Activated naive CD8-positive, alpha-beta T cell treated with anti-CD3 and anti-CD28 coated beads, Interleukin-2, amount 10 ng/mL, durations not matched to agents 7 days and 5 days (primary cell): ENCODE measurements at places on chromosomes 1 and 21. TPM values are rescaled to one million over a fixed set of nuclear protein-coding genes. Genes with fewer than 3 reads are reported as not detected.

GRCh38 chr1:179298952-179299351, 5.4 kb downstream of the SOAT1 start:
- DNase-seq, result no peak

GRCh38 chr1:41727749-41728115, 191.0 kb downstream of the HIVEP3 start:
- no peak for DNase-seq

- no peak for DNase-seq
Measured at GRCh38 chr1:11948822-11949458, 14.4 kb downstream of the PLOD1 start.

DNA sequence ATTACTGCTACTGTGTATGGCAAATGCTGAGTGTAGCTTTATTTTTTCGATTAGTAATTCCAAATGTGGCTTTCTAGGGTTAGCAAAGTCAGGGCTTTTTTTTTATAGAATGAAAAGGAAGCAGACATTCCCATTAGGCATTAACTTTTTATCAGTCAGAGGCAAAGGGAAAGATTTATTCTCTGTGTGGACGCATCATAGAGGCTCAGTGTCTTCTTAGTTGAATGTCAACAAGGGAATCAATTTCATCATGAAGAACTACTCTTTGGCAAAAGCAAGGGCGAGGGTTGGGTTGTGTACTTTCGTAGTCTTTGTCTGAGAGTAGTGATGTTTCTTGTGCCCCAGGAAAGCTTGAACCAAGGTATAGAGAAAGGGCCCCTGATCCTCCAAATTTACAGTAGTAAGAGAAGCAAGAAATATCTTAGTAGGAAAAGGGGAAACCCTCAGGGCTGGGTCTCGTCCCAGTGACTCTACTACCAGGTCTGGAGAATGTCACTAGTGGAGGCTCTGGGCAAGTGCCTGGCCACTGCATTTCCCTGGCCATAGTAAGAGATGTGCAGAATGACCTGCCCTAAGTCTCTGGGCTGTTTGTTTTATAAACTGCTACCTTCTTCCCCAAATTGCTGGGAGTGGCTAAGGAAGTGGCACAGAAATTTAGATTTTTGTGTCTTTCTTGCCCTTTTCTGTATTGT, 30.0 kb upstream of the MACF1 start:
- DNase-seq, result no peak

DNA sequence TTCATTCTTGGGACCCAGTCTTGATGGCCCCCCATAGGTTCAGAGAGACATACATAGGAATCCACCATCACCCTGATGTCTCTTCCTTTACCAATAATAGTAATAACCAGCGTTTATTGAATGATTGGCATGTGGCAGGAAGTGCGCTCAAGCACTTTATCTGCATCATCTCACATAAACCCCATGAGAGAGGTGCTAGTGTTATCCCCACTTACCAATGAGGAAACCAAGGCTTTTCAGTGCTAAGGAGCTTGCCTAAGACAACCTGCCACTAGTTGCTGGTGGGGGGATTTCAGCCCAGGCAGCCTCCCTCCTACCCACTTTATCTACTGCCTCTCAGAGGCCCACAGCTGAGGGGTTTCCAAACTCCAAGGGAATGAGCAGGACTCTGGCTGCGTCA, 7.7 kb downstream of the LGR6 start:
- DNase-seq, result no peak

DNA sequence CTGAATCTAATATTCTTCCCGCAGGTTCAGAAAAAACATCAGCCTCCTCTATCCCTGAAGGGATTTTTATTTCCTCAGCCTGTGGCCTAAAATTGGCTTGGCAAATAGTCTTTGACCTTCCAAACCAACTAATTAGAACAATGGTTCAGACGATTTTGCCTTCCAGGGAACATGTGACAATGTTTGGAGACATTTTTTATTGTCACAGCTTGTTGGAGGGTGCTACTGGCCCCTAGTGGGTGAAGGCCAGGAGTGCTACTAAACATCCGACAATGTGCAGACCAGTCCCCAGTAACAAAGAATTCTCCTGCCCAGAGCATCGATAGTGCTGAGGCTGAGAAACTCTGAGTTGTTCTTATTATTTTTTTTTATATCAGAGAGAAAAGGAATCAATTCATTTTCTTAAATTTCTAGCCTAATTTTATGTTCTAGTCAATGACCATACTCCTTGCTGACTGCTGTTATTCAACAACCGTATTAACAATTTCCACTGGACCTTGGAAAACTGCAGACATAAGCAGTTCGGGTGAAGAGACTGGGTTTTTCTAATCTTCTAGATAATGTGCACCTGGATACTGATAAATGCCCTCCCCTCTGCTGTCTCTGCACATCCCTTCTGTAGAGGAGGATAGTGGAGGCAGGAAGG, 280.7 kb downstream of the LMX1A start:
- no peak for DNase-seq

DNA sequence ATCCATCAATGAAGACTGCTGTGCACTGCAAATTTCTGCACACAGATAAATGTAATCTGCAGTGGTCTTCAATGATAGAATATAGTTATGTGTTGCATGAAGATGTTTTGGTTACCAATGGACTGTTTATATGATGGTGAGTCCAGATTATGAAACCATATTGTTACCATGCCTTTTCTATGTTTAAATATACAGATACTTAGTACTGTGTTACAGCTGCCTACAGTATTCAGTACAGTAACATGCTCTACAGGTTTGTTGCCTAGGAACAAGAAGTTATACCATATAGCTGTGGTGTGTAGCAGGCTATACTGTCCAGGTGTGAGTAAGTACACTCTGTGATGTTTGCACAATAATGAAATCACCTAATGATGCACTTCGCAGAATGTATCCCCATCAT, 40.8 kb downstream of the SORT1 start:
- no peak for DNase-seq

- no peak for DNase-seq
Measured at GRCh38 chr1:183404476-183404875, 13.7 kb downstream of the NMNAT2 start.

- DNase-seq, result no peak
Measured at GRCh38 chr1:147721716-147722115, 38.7 kb downstream of the GJA5 start.

FCRL2 gene
- not detected for total RNA-seq

DNA sequence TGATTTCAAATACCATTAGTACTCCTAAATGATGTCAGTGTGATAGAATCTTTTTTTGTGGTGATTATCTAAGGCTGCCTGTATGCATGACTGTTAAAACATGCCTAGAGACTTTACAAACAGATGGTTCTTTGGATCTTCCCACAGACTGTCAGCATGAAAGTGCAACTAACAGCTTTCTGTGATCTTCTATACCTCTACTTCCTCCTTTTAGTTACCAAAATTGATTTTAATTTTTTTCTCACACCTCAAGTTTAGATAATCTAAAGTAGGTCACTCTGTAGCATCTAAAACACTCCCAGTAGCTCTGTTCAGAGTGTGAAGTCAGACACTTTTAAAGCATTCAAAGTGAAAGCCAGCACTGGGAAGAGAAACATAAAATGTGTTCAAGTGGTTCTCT, 534.5 kb downstream of the PTPRC start:
- no peak for DNase-seq

NPPA gene
- total RNA-seq, result not detected

DNA sequence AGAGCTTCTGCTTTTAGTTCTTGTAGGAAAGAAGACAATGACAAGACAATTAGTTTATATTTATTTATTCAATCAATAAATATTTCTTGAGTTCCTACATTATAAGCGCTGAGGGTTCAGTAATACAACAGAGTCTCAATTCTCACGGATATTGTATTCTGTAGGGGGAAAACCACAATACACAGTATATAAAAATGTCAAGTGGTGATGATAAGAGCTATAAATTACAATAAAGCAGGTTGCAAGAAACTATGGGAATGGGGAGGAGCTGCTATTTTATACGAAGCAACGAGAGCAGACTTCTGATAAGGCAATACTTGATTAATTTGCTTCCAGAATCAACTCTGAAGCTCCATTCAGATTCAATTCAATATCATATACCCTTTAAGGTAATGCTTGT, 10.6 kb upstream of the XCL1 start:
- DNase-seq, result no peak

DNA sequence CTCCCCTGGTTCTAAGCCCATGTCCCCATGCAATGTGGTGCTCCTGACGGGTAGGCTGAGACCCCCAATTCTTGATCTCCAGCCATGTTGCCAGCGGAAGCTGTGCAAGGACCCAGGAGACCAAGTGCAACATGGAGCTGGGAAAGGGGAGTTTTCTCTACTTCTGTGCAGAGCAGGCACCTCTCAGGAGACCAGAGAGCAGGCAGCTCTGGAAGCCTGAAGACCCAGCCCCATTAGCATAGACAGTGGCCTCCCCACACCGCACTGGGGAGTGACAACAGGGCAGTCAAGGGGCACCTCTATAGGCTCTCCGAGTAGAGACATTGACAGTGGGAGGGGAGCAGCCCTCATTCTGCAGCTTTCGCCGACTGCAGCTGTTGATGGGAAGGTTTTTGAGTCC, 410.2 kb downstream of the MATN1 start:
- DNase-seq, result no peak

MATN1 gene
- total RNA-seq, result 0.26 TPM

DNA sequence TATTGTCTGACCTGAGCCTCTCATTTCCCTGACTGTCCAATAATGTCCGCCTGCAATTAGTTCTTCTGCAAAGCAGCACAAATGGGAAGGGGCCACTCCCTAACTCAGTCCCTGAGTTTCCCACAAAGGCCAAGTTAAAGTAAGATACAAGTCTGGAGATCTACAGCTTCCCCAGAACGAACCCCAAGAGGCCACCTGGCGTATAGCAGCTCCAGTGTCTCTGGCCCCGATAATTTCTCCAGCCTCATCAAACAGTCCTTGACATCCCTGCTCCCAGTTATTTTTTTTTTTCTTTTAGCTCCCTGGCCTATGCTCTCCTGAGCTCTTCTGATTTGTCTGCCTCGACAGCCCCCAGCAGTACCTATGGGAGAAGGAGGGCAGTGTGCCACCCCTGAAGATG, 8.1 kb upstream of the ACKR1 start:
- DNase-seq, result no peak

DNA sequence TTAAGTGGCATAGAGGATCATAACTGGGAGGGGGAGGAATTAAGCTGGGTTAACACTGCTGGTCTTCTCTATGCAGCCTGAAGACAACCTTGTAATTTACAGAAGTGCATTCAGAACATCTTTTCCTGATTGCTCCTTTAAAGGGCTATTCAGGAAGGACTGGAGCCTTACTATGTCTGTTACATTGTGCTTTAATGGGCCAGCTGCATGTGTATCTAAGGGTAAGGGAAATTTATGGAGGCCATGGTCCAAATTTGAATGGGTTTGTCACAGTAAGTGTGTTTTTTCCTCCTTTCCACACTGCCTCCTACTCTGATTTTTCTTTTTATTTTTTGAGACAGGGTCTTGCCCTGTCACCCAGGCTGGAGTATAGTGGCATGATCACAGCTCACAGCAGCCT, 19.6 kb downstream of the C1orf21 start:
- no peak for DNase-seq

CD46 gene
- total RNA-seq, result 151 TPM

- peak; percentile 13 for DNase-seq
Measured at GRCh38 chr1:109786112-109786480, 22.4 kb upstream of the EPS8L3 start.

INAVA gene
- total RNA-seq, result 0.25 TPM

DNA sequence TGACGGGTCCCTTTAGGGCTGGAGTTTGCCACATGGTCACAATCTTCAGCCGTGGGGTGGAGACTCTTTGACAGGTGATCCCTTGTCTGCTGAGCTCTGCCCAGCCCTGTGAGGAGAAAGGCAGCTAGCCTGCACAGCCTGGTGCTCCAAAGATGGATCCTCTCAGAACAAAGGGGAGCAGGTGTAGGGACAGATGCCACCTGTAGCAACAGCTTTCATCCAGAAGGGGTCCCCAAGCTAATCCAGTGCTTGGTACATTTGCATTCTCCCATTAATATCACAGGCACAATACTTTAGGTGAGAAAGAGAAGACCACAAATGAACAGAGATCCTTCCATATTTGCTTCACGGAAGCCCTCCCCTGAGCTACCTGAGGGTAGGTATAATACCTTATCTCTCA, 93.2 kb downstream of the CCDC185 start:
- no peak for DNase-seq

DNA sequence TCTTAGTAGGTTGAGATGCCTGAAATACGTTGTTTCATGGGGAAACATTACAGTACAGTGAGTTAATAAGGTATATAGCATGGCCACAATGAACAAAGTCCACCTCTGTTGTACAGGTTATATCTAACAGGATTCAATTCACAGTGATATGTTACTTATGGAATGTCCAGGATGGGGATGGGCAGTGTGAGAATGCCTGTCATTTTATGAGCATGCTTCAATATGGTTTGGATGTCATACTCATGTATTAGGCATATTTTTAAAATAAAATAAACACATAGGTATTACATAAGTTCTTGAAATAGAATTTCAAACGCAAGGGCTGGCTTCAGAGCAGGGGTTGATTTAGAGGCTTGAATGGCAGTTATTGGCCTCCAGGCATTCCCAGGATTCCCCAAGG, 6.1 kb upstream of the PHLDA3 start:
- DNase-seq, result no peak

DNA sequence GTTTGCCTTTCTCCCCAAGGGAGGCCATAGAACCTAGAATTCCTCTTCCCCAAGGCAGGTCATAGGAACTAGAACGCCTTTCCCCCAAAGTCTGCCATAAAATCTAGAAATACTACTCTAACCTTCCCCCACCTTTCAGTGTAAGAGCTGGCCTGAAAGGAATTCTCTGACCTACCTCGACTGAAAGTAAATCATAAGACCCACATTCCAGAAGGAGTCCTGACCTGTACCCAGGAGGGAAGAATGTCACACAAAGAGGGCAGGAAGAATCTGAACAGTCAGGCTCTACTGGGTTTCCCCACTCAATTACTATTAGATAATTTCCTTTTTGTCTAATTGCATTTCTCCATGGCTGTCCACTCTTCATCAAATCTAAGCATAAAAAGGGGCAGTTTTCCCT, 5.7 kb upstream of the ATG4C start:
- DNase-seq, result no peak

MAB21L3 gene
- total RNA-seq, result not detected

OR2L2 gene
- 0.06 TPM for total RNA-seq

SAMD11 gene
- total RNA-seq, result 0.22 TPM

DNA sequence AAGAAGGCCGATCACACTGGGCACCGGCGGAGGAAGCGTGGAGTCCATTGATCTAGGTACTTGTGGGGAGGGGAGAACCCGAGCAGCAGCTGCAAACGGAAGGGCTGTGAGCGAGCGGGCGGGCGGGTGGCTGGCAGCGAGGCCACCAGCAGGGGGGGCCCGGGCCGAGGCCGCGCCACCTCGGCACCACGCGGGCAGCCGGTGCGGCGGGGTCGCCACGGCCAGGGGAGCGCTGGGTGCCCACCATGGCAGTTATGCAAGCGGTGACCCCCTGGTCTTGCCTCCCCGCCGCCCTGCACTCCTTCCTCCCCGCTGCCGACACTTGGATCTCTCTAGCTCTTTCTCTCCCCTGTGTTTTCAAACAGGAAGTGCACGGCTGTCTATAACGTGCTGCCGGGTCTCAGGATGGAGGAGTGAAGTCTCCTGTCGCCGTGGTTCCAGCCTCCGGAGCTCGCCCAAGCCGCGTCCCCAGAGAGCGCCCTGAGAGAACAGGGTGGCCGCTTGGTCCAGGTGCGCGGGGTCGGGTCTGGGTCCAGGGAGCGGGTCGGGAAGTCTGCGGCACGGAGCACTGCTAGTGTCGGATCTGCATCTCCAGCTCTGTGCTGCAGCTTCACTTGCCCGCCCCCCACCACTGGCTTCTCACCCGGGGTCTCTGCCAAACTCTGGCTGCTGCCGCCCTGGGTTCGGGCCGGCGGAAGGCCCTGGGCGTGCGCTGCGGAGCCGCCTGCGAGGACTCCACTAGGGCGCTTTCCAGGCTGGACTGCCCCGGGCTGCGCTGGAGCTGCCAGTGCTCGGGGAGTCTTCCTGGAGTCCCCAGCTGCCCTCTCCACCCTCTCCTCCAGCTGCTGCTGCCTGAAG, 22.7 kb downstream of the LRRC8D start:
- DNase-seq, result peak; percentile 87
